NCI-H2029 (cell line): ENCODE measurements at places on chromosomes 2 and 18.

DNA sequence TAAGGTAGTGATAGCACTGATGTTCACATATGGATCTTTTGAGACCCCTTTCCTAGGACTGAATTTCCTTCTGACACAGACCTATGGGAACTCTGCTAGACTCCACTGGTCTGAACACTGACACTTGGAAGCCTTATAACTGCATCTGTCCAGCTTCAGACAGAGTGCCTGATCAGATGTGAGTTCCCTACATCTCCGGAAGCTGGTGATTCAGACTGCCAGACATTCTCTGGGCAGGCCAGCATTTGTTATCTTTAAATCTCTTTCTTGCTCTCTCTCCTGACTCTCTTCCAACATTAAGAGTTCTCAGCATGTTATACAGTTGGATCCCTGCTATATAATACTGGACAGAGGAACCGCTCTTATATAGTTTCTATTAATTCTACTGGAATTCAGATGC is 408.5 kb downstream of the ZEB2 start:
- DNase-seq = no peak

- no peak for DNase-seq
These were observed 28.0 kb upstream of the PMAIP1 start for GRCh38 chr18:59871711-59872362.

DNA sequence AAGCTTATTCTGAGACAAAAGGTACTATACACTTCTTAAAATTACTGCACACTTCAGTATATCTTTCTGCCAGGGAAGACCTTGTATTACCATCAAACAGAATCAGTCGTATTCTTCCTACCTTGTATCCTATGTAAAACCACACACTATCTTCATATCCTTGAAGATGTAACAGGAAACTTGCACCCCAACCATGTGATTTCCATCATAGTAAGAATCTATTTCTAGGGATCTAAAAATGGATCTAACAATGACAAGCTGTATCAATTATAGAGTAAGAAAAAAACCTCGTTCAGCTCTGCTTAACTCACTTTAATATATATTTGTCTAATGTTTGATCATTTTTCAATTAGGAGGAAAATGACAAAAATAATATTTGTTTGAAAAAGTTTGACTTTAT is 60.2 kb downstream of the WDR75 start:
- no peak for DNase-seq

GRCh38 chr2:239399433-239399920 is 1.3 kb downstream of the HDAC4 start:
- no peak for DNase-seq

DNA sequence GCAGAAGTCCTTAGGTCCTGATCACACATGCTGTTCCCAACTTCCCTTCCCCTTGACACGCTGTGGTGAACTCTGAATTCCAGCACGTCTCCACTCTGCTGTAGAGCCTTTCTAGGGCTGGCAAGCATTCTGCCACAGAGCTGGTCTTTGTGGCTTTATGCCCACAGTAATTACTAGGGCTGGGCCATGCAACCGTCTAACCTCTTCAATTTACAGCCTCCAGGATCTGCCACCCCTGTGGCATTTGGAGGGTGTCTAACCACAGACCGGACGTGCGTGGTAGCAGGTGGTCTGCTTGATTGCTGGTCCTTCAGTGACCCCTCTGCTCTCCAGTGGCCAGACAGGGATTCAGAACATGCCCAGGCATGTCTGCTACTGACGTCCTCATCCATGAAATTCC is 43.1 kb upstream of the TGFA start:
- DNase-seq = no peak

DNA sequence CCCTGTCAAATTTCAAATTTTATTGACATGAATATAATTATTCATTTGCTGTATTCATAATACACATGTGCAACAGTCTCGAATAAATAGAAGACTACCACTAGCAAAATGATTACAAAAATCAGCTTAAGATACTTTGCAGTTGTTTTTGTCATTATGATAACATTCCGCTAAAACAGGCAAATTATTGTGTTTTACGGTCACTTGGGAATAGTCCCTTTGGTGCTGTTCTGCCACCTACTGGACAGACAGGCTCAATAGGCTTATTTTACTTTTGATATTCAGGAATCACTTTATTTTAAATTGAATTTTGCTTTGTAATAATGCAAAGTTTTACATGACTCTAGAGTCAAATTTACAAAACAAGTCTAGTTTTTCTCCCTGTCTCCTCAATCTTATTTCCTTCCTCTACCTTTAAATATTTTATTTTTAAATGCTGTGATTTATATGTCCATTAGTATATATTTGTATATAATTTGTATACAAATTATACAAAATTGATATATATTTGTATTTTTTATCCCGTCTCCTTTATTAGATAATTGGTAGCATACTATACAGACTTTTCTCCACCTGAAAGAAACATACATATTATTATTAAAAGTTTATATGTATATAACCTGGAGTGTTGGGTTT is 456.3 kb downstream of the DLGAP1 start:
- DNase-seq = peak; percentile 15

DNA sequence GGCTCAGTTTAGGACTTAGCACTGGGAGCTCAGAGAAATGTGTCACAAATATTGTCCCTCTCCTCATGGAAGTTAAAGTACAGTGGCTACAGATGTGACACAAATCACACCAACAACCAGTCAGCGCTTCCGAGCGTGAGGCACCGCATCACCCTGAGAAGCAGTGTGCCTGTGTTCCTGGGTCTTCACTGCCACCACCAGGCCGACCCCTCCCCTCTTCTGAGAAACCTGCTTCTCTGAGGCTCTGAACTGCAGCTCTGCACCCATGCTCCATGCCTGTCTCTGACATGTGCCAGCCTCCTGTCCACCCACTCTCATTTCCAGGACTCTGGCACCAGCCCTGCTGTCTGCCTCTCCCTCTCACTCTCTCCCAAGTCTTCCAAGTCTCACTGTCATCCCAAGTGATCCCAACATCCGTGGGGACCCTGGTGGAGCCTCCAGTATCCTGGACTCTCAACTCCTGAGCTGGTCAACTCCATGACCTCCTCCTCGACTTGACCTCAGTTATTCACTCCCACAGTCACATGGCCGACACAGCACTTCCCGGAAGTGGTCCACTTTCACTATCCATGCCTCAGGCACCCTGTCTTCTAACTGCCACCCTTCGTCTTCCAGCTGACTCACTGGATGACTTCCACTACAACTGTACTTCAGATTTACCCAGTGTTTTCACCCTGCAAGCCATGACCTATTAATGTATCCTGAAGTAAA is 73.5 kb downstream of the FBXO15 start:
- DNase-seq = no peak

DNA sequence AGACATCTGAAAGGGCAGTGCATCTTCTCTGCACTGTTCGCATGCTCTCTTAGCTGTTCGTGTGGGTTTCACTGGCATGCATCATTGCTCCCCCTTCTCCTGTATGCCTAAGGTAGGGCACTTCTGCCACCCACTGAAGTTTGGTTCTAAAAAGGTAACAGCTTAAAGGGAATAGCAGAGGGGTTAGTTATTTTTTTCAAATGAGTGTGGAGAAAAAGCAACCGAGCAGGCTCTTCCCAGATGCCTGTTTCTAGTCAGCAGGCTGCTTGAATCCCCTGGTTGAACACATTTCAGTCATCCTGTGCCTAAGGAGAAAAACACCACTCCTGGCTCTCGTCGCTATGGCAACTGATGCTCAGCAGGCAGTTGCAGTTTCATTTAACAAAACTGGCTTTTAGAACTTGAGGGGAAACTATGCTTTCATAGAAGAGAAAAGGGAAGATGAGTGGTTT is 69.8 kb upstream of the GALNT3 start:
- peak; percentile 1 for DNase-seq

- peak; percentile 2 for DNase-seq
These were observed 191.0 kb downstream of the GRB14 start for GRCh38 chr2:164430166-164430783.

GRCh38 chr2:16817305-16818202 is 151.9 kb upstream of the CYRIA start:
- no peak for DNase-seq

DNA sequence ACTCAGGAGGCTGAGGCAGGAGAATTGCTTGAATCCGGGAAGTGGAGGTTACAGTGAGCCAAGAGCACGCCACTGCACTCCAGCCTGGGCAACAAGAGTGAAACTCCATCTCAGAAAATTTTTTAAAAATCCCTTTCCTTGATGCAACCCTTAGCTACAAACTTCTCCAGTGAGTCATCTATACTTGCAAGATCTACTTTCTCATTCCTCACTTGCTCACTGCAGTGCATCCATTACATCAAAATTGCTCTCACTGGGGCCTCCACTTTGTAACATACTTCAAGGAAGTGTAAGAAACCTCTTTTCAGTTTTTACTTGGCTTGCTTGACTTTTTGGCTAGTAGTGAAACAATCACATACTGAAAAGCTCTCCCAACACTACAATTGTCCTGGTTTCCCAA is 65.3 kb downstream of the REEP1 start:
- DNase-seq = no peak
